ENCODE measurements at places on chromosomes 11 and 22.

DNA sequence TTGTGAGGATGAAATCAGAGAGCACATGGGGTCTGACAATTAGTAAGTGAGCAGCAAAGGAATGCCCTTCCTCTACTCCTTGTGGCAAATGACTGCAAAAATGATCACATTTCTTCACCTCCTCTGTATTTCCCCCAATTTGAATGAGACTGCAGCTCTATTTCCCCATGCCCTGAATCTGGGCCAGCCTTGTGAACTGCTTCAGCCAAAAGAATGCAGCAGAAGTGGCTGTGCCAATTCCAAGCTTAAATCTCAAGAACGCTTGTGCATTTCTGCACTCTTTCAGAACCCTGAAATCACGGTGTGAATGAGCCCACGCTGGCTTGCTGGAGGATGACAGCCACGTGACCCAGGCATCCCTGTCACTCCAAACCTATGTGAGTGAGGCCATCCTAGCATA lies 9.9 kb downstream of the SLC43A3 start:
- DNase-seq, result no peak

DNA sequence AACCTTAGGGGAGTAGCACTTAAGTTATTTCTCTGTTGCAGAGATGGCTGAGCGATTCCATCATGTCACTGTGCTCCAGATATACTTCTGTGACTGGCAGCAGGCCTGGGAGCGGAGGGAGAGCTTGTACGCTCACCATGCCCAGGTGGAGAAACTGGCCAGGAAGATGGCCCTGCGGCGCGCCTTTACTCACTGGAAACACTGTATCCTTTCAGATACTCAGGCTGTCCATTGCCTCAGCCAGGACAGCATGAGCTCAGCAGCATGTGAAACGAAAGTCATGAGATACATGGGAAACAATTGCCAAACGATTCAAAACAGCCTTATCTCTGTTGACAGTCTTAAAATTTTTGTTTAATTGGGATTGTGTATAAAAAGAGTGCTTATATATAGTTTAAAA lies 78.9 kb downstream of the SFI1 start:
- DNase-seq, result no peak

GRCh38 chr11:69157156-69157821 lies 1.6 kb downstream of the SMIM38 start:
- peak; percentile 61 for DNase-seq

DNA sequence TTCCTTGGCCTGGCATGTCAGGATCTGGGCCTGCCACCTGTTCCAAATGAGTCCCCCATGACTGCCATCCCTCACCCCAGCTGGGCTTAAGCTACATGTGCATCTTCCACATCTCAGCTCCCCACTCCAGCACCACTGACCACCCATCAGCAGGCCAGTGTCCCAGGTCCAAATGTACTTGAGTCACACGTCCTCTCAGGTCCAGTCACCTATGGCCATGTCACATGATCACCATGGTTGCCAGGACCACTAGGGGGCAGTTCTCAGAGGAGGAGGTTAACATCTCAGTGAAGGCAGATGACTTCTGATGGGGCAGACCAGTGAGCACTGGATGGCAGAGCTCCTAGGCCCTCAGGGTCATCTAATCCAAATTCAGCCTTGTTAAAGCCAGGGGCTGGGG lies 41.9 kb upstream of the WNT11 start:
- no peak for DNase-seq

DNA sequence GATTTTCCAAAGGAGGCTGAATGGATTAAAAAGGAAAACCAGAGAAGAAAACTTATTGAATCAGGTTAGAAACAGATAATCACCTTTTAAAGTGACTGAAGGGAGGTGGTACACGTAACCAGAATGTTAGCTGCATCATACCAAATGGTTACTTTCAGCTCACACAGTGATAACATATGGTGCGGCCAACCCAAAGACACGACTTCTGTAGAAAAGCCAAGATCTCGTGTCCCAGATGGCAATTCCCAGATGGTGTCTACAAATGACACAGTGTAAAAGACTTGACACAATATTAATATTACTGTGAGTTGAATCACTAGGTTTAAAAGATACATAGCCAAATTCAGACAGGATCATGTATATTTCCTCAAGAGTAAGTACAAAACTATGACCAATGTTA lies 5.2 kb downstream of the PPP2R1B start:
- DNase-seq, result no peak

DNA sequence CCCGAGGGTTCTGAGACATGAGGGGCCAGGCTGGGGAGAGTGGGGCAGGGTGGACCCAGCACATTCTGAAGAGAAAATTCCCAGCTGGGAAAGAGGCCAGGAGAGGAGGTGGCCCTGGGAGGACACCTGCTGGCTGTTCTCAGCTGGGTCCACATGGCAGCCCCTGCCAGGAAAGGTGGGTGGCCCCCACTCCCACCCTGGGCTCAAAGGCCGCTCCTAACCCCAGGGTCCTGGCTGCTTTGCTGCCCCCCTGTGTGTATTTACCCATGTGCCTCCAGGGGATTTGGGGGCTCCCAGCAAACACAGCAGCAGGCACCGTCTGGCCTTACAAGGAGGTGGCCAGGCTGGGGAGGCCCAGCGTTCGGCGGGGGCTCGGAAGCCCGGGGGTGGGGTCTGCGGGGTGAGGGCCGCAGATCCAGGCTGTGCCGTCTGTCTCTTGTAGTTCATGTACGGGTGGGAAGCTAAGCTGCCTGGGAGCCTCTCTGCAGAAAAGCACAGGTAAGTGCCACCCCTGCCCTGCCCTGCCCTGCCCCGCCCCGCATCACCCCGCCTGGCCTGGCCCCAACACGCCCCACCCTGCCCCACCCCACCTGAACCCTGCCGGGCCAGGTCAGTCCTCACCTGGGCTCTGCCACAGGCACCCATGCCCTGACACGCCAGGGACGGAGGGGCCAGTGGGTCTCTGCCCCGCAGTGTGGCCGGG lies 10.6 kb downstream of the MUC5B start:
- DNase-seq, result no peak

DNA sequence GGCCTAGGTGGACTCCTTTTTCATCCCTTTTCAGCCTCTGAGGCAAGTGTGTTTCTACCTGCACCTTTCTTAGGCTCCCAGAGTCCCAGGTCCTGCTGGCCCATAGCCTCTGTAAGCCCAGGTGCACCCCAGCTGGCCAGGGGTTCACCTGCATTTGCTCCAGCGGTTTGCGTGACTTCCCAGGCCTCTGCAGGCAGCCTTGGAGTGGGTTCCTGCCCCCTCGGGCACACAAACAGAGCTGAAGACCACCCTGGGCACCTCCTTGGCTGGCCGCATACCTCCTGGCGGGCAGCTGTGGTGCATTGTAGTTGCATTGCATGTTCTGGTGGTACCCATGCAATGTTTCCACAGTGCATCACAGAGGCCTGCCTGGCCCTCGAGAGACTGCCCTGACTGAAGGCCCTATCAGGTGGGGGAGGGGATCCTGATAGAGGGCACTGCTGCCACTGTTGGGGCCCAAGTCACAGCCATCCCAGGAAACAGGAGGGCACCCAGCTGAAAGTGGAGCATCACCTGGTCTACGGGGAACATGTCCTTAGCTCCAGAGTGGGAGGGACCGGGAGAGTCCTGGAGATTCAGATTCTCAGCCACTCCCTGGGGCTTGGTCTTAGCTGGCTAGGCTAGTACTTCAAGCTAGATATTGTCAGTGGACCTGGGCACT lies 14.1 kb downstream of the SHISA8 start:
- DNase-seq, result no peak

Data from urinary bladder (tissue), 4 donors.